Gastrocnemius medialis (tissue), 4 donors: ENCODE measurements at places on chromosomes 6 and 20. TPM values are rescaled to one million over a fixed set of nuclear protein-coding genes. Genes with fewer than 3 reads are reported as not detected.
A peak's percentile ranks its signal among the peaks of the same experiment; 100 is the strongest.

The SPTLC3 gene
- total RNA-seq = 0.46 TPM

The KHDC1 gene
- not detected for total RNA-seq

The SLC22A7 gene
- total RNA-seq = not detected

The PCSK2 gene
- total RNA-seq = not detected

The HTR1E gene
- not detected for total RNA-seq

The OR2H2 gene
- total RNA-seq = not detected

The GABRR2 gene
- total RNA-seq = not detected

The KCNG1 gene
- total RNA-seq = not detected

The THEMIS gene
- total RNA-seq = not detected

The KIF6 gene
- not detected for total RNA-seq

DNA sequence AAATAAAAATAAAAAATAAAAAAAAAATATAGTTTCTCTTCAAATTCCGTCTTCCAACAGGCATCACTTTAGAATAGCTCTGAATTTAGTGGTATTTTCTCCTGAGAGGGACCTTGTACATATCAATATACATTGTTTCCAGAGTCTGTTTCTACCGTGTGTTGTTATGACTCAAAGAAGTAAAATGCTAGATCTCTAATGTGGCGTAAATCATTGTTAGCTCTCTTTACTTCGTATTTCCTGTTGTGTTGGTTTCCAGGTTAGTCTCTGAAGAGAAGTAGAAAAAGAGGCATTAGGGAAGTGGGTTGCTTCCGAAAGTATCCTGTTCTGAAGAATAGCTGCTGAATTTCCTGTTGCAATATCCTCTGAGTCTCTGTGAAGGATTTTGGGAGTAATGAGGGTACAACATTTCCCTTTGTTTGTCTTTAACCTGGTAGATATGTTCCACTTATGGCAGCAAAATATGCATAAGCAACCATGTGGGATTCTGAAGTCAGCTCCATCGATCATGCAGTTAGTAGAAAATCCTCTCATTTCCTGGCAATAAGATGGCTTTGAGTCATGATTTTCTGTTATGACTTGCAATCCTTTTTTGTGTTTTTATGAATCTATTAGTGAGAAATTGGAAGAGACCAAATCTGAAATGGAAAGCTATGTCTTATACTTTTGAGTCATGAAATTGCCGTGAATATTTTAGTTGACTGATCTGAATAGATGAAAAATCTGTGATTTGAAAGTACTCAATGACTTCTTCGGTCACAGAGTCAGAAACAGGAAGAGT, 42.0 kb upstream of the MCHR2 start:
- no peak for DNase-seq

GRCh38 chr20:41355598-41356203, 10.9 kb downstream of the EMILIN3 start:
- DNase-seq = no peak

GRCh38 chr20:37075932-37076685, 19.7 kb downstream of the RBL1 start:
- no peak for DNase-seq

DNA sequence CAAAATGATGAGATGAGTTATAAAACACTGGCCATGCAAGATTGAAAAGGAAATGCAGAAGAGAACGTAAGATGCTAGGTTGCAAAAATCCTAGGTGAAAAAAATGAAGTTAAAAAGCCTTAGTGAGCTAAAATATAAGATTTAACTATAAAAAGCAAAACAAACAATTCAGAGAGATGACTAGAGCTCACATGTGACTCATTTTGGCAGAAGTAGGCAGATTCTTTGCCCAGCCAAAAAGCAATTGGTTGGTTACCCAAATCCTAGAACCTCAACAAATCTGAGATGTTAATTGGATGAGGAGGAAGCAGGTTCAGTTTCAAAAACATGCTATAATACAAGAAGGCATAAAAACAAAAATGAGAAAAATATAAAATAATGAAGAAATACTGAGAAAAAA, 249.1 kb downstream of the OGFRL1 start:
- no peak for DNase-seq

DNA sequence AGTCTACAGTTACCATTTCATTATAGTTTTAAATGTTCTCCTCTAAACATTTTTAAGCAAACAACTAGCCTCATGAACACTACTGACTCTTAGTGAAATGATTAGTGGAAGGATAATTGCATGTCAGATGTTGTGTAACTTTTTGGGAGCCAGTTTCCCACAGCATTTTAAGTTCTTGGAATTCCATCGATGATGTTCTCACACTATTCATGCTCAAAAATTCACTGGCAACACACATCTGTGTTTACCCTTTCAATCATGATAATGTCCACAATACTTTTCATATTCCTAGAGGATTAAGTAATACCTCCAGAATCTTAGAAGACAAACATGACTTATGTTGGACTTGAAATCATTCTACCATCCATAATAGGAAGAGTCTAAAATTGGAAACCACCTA, 678.1 kb upstream of the ID4 start:
- DNase-seq = no peak

- DNase-seq = no peak
Observed at GRCh38 chr6:168088161-168089053, 9.4 kb upstream of the FRMD1 start.

GRCh38 chr20:57212534-57213276, 53.7 kb downstream of the BMP7 start:
- no peak for DNase-seq

DNA sequence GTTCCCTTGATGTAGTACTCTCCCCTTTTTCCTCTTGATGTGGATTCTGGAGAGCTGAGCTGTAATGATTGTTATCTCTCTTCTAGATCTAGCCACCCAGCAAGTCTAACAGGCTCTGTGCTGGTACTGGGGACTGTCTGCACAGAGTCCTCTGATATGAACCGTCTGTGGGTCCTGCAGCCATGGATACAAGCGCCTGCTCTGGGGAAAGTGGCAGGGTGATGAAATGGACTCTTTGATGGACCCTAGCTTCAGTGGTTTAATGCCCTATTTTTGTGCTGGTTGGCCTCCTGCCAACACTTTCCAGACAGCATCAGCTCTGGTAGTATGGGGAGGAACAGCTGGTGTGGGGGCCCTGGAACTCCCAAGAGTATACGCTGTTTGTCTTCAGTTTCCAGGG, 216.3 kb downstream of the ADGRG6 start:
- no peak for DNase-seq

GRCh38 chr20:62726716-62727583, 18.3 kb downstream of the NTSR1 start:
- no peak for DNase-seq

DNA sequence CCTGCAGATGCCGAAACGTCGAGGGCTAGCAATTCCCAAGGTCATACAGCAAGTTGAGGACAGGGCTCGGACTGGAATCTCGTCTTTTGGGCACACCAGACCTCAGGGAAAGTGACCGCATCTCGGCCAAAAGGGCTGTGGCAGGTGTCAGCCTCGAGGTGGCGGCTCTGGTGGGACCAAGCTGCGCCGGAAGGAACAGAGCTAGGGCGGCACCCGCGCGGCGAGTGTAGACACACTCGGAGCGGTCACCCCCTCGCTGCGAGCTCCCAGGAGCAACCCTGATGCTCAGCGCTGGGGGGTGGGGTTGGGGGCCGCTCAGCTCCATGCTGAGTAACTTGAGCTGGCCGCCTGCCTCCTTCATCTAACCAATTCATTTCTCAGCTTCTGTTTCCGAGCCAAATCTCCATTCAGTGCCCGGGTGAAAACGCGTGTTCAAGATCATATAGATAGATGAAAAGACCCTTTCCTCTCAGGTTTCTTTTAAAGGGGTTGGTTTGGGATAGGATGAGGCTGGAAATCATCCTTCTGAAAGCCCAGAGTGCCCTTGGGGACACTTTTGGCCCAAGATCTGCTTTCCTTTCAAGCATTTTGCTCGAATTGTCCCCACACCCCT, 2.2 kb upstream of the TUBB2B start:
- DNase-seq = no peak

DNA sequence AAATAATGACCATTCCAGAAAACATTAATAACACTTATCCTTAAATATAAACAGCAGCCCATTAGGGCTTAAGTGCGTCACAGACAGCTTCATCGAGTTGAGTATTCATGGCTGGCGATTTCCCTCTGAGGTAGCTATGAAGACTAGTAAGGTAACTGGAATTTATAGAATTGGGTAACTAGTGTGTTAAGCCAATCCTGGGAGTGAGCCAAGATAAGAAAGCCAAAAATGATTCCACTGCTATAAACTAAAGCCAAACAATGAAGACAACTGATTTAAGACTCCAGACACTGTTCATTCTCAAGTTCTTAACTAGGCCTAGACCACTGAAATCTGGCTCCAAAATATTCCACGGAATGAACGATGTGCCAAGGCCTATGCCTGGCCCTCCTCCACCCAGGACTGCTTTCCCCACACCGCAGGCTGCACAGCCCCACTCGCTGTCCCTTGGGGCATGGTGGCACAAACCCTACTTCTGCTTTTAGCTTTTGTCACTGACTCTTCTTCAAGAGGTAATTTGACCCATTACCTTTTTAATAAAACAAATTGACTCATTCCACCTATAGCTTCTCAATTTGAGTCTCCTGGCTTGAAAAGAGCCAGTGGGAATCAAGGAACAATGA, 66.0 kb downstream of the BLOC1S5 start:
- no peak for DNase-seq

- DNase-seq = peak; percentile 37
Observed at GRCh38 chr6:136772685-136773472, 19.4 kb downstream of the MAP3K5 start.

GRCh38 chr6:30149858-30150550, 11.0 kb downstream of the TRIM10 start:
- DNase-seq = no peak

DNA sequence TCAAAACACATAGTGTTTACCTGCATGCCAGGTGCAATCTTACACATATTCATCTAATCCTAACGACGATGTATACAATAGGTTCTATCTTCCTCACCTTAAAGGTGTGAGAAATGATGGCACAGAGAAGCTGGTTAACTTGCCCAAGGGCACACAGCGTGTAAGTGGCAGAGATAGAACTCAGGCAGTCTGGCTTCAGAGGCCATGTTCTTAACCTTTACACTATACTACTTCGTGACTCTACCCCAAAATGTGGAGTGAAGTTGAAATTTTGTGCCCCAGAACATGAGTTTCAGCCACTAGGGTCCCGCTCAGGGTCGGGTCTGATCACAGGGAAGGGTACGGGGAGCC, 584 bp downstream of the VPS52 start:
- DNase-seq = no peak

DNA sequence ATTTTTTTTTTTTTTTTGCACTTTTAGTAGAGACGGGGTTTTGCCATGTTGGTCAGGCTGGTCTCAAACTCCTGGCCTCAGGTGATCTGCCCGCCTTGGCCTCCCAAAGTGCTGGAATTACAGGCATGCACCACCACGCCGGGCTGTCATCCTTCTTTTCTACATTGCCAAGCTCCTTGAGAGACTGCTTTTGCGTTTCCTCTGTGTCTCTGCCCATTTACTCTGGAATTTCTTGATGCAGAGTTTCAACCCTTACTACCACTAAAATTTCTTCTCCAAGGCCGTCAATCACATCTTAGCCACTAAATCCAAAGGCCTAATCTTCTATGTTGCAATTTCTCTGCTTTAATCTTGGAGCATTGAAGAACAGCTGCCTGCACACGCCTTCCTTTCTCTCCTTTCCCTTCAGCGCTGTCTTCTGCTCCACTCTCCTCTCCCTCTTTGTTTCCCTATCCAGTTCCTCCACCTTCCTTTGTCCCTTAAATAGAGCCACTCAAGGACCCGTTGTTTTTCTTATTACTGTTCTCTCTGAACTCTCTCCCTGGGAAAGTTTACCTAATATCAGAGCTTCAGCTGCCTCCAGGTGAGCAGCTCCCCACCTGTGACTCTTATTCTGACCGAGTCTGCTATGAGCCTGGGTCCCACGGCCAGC, 98.8 kb downstream of the SLC35B3 start:
- DNase-seq = no peak

GRCh38 chr6:24274441-24275083, 83.3 kb downstream of the DCDC2 start:
- no peak for DNase-seq

- DNase-seq = no peak
Observed at GRCh38 chr20:24442909-24443308, 26.5 kb upstream of the SYNDIG1 start.

GRCh38 chr6:33407132-33407718, 3.6 kb upstream of the PHF1 start:
- DNase-seq = no peak

DNA sequence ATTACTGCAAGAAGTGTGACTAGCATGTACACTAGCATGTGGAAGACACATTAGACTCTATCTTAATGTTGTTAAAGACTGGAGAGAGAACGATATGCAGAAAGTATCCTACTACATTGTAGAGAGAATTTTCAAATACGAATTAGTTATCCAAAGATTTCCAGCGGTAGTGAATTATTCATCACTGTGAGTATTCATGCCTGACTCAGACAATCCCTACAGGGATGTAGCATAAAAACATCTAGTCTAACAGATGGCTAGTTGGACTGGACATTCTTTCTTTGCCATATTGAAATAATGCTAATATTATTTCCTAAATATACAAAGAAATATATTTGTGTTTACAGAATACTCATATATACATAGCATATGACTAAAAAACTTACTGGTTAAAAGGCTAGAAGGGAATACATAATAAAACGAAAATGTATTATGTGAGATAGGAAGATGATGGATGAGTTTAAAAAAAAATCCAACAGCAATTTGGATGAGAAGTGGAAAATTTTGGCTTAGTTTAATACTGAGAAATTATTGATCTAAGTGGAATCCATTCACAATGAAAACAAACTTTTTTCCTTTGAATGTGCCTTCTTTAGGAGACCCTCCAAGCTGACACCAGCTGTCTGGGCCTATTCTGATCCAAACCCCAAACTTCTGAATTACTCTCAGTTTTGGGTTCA, 580.7 kb downstream of the RFPL4B start:
- DNase-seq = no peak

- no peak for DNase-seq
Observed at GRCh38 chr6:107973594-107973993, 15.6 kb upstream of the SEC63 start.

DNA sequence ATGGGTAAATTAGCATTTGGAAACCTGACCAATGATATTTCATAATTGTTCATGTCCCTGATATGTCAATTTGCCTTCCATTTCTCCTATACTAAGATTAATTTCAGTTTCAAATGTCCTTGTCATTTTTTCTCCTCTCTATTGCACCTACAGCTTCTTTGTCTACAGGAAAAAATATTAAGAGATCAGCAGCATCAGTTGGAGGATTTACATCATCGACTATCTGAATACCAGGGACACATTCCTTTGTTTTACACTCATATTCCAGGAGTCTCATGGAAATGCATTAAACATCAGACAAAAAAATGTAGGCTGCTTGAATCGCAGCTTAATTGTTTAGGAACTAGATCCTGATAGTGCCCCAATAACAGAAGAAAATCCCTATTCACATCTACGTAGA, 188.2 kb downstream of the PRKN start:
- no peak for DNase-seq

- DNase-seq = no peak
Observed at GRCh38 chr6:16174416-16175078, 45.7 kb downstream of the MYLIP start.

DNA sequence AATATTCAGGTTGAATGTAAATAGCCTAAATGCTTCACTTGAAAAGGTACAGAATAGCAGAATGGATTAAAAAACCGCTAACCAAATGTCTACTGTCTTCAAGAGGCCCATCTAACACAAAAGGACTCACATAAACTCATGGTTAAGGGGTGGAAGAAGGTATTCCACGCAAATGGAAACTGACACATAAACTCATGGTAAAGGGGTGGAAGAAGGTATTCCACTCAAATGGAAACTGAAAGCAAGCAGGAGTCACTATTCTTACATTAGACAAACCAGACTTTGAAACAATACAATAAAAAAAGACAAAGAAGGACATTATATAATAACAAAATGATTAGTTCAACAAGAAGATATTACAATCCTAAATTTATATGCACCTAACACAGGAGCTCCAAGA, 38.3 kb upstream of the PKIB start:
- DNase-seq = no peak
